ENCODE measurements at places on chromosomes 6 and 20.
A peak's percentile ranks its signal among the peaks of the same experiment; 100 is the strongest.

GRCh38 chr6:8494730-8495129 lies 59.4 kb upstream of the SLC35B3 start:
- no peak for DNase-seq

GRCh38 chr6:30725713-30726505 lies 5.8 kb downstream of the TUBB start:
- no peak for DNase-seq

DNA sequence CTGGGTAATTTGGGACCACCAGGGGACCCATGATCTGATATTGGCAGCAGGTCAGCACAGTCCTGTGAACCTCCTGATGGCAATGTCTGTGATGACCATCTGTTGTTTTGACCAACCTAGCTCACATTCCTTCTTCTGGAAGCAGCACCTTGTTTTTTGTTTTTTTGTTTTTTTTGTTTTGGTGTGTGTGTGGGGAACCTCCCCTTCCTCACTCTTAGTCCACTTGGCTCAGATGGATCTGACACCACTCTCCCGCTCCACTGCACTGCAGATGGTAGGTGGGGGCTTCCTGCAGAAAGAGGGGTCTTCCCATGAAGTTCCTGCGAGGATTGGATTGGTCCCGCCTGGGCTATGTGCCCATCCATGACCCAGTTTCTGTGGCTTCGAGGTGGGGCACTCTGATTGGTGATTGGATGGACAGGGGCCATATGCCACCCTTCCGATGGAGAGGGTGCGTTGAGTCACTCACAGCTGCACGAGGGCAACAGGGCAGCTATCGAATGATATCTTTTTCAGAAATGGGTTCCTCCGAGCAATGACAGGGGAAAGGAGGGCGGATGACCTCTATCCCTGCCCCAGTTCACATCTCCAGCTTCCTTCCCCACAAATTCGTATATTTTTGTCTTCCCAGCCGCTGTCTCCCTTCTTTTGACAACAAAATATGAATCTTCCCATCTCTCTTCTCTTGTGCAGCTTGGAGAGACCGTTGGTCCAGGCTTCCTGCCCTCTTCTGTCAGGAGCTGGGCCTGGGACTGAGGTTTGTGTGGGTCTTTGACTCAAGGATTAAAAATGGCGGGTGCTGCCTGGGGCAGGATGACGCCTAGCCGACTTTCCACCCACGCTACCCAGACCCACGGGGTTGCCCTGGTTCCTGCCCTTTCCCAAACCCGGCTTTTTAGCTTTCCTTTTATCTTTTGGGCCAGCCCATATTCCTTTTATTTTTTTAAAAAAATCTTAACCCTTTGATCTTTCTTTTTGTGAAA lies 132.1 kb upstream of the KCNG1 start:
- no peak for DNase-seq

DNA sequence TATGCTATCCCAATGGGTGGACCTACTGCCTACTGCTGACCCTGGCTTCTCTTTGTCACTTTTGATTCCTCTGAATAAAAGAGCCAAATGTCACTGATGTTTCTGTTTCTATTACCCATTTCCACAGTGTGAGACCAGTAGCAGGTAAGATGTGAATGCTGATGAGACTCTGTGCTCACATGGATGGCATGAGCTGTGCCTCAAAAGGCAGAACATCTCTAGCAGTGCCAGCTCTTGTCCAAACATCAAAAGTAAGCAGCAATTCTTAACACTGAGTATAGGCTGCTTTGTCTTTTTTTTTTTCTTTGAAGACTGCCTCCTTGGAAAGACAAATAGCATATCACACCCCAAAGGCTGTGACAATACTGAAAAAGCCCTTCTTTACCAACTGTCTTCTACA lies 459.2 kb upstream of the RUNX2 start:
- DNase-seq, result no peak

DNA sequence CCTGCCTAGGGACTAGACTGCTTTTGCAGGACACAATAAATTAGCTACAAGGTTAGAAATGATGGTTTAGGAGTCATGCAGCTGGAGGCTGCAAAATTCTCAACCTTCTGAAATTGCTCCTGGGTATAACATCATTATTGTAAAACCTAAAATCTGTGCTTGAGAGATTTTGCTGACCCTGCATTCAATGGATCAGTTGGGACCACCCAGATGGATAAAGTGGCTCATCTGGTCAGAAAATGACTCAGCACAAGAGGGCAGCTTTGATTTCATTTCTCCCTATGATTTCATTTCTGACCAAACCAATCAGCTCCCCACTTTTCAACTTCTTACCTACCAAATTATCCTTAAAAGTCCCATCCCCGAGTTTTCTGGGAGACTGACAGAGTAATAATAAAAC lies 367.3 kb upstream of the AGPAT4 start:
- no peak for DNase-seq

DNA sequence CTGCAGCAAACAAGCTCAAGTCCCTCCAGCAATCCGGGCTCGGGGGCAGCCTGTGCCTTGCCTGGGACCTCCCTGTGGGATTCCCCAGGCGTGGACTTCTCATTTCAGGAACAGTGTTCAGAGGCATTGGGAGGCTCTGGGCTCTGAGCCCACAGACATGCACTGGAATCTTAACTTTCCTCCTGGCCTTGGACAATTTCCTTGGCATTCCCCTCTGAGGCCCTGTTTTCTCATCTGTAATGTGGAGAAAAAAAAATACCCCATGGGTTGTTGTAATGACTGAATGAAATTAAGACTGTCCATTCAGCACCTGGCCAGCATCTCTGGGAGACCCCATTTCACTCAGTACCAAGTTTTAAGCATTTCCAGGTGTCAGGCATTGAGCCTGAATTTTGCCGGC lies 17.6 kb downstream of the BPIFB4 start:
- DNase-seq, result no peak

DNA sequence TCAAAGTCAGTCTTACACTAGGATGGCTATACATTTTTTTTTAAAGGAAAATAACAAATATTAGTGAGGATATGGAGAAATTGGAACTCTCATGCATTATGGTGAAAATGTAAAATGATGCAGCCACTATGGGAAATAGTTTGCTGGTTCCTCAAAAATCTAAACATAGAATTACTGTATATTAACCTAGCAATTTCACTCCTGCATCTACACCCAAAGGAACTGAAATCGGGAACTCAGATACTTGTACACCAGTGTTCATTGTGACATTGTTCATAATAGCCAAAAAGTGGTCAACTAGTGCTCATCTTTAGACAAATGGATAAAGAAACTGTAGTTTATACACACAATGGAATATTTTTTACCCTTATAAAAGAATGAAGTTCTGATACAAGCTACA lies 110.7 kb downstream of the UTRN start:
- no peak for DNase-seq

GRCh38 chr6:31727034-31727716 lies 1.9 kb downstream of the DDAH2 start:
- DNase-seq, result peak; percentile 54

GRCh38 chr20:24783631-24784492 lies 165.2 kb upstream of the CST7 start:
- DNase-seq, result no peak

GRCh38 chr20:50720026-50720425 lies 11.4 kb upstream of the PARD6B start:
- no peak for DNase-seq

GRCh38 chr20:54195483-54196472 lies 12.1 kb upstream of the PFDN4 start:
- no peak for DNase-seq

DNA sequence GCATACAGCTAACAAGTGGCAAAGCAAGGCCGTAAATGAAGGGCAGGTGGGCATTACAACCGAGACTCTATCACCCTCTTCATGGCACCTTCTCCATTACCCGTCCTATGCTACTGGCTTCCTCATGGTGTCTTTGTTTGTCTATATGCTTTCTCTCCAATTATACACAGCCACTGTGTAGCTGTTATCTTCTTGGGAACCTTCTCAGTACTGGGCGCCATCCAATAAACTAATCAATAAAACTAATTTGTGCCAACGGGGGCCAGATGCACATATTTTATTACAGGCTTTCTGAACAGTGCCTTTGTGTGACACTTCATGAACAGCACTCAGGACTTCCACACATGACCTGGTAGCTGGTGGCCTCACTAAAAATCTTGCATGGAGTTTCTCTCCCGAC lies 149.8 kb upstream of the PCSK2 start:
- DNase-seq, result no peak

DNA sequence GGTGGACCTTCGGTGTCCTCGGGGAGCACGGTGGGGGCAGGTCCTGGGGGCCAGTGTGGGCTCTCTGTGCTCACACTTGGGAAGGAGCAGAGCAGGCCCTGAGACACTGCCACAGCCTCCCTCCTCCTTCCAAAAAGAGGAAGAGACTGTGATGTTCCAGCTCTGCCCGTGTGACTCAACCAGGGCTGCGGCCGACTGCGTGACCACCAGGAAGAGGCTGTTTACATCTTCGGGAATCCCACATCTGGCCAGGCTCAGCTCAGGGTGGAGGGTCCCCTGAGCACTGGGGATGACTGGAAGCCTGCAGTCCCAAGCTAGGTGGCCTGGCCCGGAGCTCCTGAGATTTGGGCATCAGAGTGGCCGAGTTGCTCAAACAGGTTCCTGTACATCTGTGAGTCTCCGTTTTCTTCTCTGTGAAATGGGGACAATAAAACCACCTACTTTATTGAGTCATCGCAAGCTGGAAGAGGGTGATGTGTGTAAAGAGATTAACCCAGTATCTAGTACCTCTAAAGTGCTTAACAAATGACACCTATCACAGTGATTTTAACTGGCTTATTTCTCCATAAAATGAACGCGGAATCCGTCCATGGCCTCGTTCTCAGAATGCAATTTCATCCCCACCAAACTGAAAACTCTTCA lies 242.1 kb downstream of the DLL1 start:
- DNase-seq, result no peak

DNA sequence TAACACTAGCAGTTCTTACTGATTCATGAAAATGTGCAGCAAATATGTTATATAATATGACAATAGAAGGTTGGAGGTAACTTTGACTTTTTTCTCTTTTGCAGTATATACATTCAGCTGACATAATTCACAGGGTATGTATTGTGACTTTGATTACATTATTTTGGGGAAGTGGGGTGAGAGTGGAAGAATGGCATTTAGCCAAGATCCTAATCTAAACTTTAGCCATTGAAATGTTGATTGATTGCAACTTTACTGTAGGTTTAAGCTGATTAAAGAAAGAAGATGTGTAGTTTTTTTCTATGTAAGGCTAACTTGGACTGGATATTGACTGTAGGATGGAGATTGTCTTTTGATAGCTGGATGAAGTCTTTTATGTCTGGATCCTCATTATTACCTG lies 46.0 kb downstream of the MAPK14 start:
- DNase-seq, result no peak

- DNase-seq, result no peak
These were observed 8.8 kb downstream of the CD109 start for GRCh38 chr6:73704798-73705197.

- DNase-seq, result no peak
These were observed 600.5 kb upstream of the GJE1 start for GRCh38 chr6:141532211-141532610.

DNA sequence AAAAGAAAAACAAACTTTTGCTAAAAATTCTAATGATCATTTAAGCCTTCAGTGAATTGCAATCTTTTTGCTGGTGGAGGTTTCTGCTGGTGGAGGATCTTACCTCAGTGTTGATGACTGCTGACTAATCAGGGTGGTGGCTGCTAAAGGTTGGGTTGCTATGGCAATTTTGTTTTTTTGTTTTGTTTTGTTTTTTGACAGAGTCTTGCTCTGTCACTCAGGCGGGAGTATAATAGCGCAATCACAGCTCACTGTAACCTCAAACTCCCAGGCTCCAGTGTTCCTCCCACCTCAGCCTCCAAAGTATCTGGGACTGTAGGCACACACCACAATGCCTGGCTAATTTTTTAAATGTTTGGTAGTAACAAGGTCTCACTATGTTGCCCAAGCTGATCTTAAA lies 94.7 kb downstream of the ANKRD6 start:
- no peak for DNase-seq

GRCh38 chr6:143642403-143642802 lies 35.4 kb upstream of the PHACTR2 start:
- no peak for DNase-seq

DNA sequence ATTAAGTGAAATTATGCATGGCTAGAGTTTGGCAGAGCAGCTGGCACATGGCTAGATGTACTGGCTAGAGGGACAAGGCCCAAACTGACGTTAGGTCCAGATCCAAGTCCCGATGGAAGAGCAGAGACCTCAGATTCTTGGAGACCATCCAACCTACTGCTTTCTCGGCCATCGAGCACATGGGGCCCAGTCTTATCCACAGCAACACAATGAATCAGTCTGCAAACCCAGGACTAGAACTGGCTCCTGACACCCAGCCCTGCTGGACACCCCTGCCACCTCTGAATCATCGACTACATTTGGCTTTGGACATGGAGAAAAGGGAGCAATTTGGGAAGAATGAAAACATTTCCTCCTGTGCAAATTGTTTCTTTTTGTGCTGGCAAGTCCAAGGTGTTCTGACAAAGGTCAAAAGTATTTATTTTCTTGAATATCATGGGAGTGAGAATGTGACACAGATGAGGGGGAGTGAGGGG lies 23.9 kb upstream of the YWHAB start:
- DNase-seq, result no peak

- DNase-seq, result no peak
These were observed 190.3 kb downstream of the ZDHHC14 start for GRCh38 chr6:157571269-157571668.

- no peak for DNase-seq
These were observed 108.4 kb upstream of the MAFB start for GRCh38 chr20:40797425-40797824.

- no peak for DNase-seq
These were observed 375.1 kb downstream of the BTBD9 start for GRCh38 chr6:38264605-38265004.

- DNase-seq, result no peak
These were observed 14.5 kb upstream of the CCN6 start for GRCh38 chr6:112039431-112039770.

DNA sequence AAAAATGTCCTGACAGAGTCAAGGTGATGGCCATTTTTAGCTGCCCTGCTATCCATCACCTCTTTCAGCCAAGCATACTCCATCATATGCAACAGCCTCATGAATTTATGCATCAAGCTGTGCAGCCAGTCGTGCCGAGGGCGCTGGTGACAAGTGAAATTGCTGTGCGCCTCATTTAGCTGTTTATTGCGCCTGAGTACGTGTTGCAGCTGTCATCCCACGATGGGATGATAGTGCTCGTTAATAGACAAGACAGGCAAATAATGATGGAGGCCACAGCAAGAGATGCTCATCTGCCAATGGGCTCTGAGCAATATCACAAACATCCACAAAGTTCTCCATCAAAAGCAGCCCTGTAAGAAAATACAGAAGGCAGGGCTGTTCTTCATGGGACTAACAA lies 562.3 kb upstream of the POU3F2 start:
- no peak for DNase-seq
